ENCODE measurements at places on chromosomes 4 and X. TPM values are rescaled to one million over a fixed set of nuclear protein-coding genes. Genes with fewer than 3 reads are reported as not detected.

The OCIAD2 gene
- polyA plus RNA-seq = 68.9 TPM

GRCh38 chrX:13816176-13816575 lies 717 bp downstream of the GPM6B start:
- H3K27me3 ChIP-seq = no peaks in the 10 kb centered on the region
- no peaks in the 10 kb centered on the region for H3K4me1 ChIP-seq
- H3K4me3 ChIP-seq = peak overlapping the region; percentile 44
- no peak overlapping the region for H3K27ac ChIP-seq
- H3K36me3 ChIP-seq = no peaks in the 10 kb centered on the region

- no peak overlapping the region for H3K4me3 ChIP-seq
- DNase-seq = no peak
- no peaks in the 10 kb centered on the region for H3K4me1 ChIP-seq
- H3K27me3 ChIP-seq = no peaks in the 10 kb centered on the region
- H3K27ac ChIP-seq = no peak overlapping the region
Observed at GRCh38 chr4:155975511-155975910, 21.8 kb upstream of the CTSO start.

The CLGN gene
- polyA plus RNA-seq = 0.63 TPM

GRCh38 chr4:73603271-73603710 lies 16.9 kb downstream of the RASSF6 start:
- DNase-seq = no peak
- no peaks in the 10 kb centered on the region for H3K36me3 ChIP-seq
- H3K4me3 ChIP-seq = no peak overlapping the region
- H3K4me1 ChIP-seq = no peaks in the 10 kb centered on the region
- no peak overlapping the region for H3K27ac ChIP-seq
